Activated CD8-positive, alpha-beta memory T cell treated with anti-CD3 and anti-CD28 coated beads for 1 hour (primary cell): ENCODE measurements at places on chromosomes 4 and X.

- DNase-seq, result no peak
These were observed 365.6 kb upstream of the EDA2R start for GRCh38 chrX:67004451-67004850.

GRCh38 chr4:6008092-6008551 lies 10.1 kb downstream of the C4orf50 start:
- no peak for DNase-seq

DNA sequence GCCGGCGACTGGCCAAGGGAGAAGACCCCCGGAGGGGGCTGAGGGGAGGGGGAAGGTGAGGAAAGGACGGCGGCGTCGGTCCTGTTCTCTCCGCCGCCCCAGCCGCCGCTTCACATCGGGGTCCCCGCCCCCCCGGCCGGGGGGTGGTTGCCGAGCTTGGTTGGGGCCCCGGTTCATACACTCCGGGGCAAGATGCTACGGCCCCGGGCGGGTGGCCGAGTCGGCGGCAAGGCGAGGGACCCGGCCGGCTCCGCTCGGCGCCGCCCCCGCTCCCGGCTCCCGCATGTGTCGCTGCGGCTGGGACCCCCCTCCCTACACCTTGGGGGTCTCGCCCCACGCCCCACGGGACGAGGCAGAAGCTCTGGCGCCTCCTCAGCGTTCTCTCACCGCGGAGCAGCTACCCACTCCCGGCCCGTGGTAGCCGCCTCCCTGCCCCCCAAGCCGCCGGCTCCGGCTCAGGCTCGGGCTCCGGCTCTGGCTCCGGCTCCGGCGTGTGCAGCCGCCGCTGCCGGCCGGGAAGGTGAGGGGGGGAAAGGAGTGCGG lies 461 bp downstream of the FBXW7 start:
- DNase-seq, result peak; percentile 24

DNA sequence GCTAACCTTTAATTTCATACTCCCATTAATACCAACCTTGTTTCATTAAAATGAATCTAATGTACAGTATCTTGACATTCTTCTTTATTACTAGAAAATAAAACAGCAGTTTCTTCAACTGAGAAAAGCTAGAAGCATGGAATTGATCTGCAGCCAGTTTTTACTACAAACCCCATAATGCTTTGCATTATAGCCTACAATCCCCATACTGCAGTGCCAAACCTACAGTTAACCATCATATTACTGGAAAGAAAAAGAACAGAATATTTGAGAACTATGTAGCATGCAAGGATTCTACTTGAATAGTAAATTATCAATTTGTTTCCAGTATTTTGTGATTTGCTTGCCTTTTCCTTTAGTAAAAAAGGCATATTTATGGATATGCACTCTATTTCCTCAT lies 3.2 kb upstream of the IL1RAPL1 start:
- DNase-seq, result no peak

DNA sequence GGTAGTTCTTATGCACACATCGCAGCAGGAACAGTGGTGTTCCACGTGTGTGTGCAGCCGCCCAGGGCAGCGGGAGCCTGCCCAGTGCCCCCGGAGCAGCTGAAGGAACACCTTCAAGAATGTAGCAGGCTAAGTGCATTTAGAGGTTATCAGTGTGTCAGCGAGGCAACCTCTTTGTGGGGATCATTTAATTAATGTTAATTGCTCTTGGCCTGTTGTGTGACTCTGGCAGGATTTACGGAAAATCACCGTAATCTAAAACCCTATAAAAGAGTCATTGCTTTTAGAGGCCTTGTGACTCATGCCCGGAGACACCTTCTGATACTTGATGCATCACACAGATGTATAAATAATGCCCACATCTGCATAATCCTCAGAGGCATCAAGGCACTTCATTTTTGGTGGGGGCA lies 47.3 kb upstream of the GATB start:
- no peak for DNase-seq

DNA sequence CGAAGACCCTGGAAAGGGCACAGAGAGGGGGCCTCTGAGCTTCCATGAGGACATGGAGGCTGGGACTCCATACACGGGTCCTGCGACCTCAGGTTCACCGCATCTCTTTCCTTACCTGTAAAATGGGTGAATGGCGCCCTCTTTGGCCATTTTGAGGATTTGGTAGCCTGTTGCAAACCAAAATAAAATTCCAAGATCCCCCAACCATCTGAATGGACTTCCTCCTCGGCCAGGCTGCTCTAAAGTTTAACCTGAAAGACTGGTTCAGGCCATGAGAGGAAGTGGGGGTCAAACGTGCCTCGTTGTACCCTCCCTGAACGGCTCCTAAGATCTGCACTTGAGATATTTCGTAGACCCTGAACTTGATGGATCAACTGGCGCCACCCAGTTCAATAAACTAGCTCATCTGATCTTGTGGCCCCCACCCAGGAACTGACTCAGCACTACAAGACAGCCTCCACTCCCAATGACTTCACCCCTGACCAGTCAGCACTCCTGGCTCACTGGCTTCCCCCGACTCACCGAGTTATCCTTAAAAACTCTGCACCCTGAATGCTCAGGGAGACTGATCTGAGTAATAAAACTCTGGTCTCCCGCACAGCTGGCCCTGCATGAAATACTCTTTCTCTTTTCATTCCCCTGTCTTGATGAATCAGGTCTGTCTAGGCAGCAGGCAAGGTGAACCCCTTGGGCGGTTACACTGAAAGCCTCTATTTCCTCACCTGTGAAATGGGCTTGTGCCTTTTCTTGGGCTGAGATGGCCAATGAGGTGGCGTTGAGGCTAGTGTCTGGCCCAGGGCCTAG lies 32.9 kb upstream of the GPR78 start:
- DNase-seq, result no peak

GRCh38 chr4:153074936-153075630 lies 129.2 kb upstream of the TRIM2 start:
- DNase-seq, result no peak

GRCh38 chrX:13764281-13764680 lies 29.7 kb downstream of the OFD1 start:
- DNase-seq, result no peak

GRCh38 chrX:4435905-4436304 lies 722.5 kb upstream of the PRKX start:
- DNase-seq, result no peak

DNA sequence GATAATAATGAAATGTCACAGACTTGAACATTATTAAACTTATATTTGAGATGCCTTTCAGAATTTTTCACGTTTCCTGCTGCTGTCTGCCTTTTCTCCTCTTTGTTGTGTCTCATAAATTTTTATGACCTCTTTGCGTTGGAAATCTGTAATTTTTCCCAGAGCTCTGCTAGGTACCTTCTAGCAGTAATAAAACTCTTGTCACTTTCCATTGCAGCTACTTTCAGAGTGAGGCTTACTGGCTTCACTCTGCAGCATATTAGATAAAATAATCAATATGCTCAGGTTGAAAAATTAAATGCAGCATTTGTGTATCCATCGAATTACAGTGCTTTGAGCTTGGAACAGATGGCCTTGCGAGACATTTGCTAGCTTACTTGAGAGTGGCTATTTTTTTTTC lies 689.0 kb downstream of the GRID2 start:
- DNase-seq, result no peak

DNA sequence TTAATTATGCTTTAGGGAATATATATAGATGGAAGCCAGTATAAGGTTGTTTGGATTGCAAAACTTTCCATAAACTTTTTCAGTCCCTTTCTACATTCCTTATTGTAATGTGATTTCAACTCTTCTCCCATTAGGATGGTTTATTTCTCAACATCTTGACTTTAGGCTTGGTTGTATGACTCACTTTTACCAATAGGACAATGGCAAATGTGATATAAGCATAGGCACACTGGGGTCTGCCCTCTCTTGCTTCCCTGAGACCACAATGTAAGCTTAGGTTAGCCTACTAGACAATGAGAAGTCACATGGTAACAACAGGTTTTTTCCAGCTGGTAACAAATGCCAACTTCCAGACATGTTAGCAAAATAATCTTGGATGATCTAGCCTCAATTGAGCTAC lies 163.3 kb upstream of the RBPJ start:
- DNase-seq, result no peak

DNA sequence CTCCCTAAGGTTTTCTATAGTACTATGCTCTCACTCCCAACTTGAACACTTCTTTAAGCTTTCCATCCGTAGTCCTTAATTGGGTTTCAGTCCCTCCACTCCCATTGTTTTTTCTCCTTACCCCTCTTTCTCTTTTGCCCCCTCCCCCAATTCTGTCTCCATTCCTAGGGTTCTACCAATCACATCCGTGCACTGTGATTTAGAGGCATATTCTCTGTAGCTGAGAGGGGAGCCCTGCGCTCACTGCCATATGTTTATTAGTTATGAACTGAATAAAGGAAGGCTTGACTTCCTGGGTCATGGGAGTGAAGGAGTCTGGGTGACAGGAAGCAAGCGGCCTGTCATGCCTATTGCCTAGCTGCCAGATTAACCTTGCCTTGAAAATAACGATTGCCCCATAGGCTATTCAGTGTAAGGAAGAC lies 471 bp downstream of the MCTS1 start:
- DNase-seq, result no peak

DNA sequence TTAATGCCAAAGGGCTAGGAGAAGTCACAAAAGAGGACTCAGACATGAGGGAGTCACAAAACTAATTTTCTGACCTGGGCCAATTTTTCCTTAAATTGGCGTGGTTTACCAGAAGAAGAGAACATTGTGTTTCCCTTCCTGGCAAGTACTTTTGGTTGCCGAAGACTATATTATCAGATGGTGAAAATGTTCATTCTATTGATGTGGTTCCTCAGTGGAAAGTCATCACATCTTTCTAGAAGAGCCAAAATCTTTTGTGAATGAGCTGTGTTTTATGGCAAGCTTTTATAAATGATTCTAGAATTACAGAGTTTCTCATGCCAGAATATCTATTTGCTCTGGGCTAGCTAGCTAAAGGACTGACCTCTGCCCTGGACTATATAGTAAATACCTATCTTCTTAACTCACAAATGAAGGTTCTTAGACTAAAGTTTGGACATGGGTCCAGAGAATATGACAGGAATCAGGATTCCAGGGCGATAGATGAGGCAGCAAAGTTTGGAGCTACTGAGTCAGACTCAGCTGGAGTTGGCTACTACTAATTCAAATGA lies 288.9 kb downstream of the IL1RAPL2 start:
- DNase-seq, result no peak

- DNase-seq, result no peak
These were observed 113.4 kb upstream of the FAM241A start for GRCh38 chr4:112031712-112032328.

GRCh38 chr4:38359113-38359512 lies 304.9 kb upstream of the KLF3 start:
- no peak for DNase-seq
